ENCODE measurements at places on chromosomes 1 and 21.

DNA sequence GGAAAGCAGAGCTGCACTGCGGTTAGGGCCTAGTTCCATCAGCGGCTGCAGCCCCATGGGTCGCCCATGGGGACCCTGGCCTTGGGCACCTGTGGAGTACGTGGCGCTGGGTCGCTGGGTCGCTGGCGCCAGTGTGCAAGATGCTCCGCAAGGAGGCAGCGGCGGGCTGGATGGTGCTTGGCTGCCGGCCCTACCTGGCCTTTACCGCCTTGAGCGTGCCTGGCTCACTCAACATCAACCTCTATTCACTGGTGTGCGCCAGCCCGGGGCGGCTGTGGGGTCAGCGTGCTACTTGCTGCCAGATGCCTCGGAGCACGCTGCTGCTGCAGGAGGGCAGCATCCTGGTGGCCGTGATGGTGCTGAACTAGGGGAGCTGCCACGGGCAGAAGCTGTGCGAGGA, 85.1 kb upstream of the RHOU start:
- no peak for DNase-seq

- DNase-seq = no peak
These were observed 3.0 kb downstream of the F11R start for GRCh38 chr1:161017756-161018630.

DNA sequence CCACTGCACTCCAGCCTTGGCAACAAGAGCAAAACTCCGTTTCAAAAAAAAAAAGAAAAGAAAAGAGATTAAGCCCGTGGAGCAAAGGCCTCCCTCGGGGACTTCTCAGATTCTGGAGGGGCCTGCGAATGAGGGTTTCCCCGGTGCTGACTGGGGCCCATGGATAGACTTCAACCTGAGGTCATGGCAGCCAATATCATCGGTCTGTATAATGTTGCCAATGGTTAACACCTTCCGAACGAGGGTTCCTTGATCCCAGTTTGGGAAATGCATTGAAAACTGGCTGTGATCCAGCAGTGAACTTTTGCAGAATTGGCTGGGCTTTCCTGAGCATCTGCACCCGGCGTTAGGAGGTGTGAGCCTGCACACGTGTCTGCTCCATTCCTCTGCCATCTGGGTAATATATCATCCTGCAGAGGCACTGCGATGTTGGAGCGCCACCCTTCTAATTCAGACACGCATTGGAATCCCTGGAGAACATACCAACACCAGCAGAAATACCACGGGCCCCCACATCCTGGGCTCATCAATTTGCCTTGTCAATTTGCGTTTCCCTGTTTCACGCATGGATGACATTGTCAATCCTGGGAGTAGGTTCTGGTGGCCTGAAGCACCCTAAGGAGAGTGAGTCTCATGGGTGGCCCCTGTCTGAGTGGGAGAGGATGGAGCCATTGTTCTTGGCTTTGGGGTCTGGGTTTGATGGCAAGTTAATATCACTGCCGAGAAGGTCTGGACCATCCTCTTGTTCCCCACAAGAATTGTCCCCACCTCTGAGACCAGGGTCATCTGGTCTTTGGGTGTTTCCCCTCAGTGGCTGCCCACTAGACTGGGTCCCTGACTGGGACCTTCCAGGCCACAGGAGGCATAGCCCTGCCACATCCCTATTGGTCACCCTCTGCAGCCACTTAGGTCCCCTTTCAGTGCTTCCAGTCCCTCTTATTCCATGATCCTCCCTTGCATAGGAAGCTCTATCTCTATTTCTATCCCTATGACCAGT, 441.0 kb downstream of the PTPRU start:
- no peak for DNase-seq

DNA sequence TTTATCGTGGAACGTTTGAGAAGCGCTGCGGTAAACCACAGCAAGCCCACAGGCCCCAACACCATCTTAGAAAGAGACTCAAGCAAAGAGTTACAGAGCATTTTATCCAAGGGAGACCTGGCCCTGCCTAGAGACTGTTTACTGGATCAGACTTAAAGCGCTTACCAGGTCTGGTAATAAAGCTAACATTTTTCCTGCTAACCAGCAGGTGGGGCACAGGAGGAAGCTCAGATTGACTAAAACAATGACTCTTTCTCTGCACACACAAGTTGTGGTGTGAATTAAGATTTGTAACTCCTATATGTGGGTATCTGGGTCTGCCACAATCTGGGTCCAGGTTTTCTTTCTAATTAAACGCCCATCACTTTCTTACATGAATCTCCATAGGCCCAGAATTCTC, 136.5 kb upstream of the ETS2 start:
- DNase-seq = peak; percentile 37

- DNase-seq = no peak
These were observed 56.6 kb upstream of the C1orf174 start for GRCh38 chr1:3956527-3957170.

- no peak for DNase-seq
These were observed 83.7 kb downstream of the ZSWIM5 start for GRCh38 chr1:45122724-45123123.

DNA sequence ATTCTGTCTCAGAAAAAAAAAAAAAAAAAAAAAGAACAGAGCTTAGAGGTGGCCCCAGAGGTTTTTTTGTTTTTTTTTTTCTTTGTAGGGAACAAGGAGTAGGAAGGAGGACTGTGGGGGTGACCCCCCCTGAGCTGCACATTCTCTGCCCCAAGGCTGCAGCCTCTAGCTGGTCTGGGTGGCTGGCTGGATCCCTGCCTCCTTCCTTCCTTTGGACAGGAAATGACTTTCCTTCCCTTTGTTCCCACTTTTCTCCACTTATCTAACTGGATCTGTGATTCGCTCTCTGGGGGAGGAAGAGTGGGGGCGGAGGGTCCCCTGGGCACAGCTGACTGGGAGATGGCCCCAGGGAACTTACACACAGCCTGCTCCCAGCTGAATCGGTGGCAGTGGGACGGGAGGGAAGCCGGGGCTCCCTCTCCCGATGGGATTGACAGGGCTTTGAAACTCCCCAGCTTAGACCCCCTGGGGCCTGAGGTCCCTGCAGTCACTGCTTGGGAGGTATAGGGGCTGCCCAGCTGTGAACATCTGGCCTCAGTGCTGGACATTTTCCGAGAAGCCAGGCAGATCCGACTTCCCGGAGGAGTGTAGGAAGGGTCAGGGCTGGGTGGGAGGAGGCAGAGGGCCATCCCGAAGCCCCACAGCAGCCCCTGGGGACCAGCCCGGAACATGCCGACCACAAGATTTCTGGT, 2.1 kb downstream of the FBLIM1 start:
- DNase-seq = peak; percentile 90

GRCh38 chr1:230891413-230891812, 23.1 kb upstream of the C1orf198 start:
- DNase-seq = no peak

GRCh38 chr1:1069056-1069710, 4.9 kb downstream of the RNF223 start:
- peak; percentile 53 for DNase-seq

GRCh38 chr1:58363585-58363984, 182.9 kb downstream of the OMA1 start:
- no peak for DNase-seq

DNA sequence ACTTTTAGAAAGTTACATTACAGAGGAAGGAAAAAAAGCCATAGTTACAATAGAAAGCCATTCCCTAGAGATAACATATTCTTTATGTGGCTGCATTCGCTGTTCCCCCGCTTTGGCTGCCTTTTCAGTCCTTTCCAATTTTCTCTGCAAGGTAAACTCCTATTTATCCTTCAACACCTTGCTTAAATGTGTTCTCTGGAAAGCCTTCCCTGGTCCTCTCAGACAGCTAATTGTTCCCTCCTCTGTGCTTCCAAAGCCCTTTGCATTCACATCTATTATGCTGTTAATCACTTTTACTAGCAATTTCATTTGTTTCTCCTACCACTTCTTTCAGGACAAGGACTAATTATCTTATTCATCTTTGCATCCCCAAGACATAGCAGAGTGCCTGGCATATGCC, 1.6 kb downstream of the PHC2 start:
- no peak for DNase-seq

- no peak for DNase-seq
These were observed 46.4 kb upstream of the TMEM51 start for GRCh38 chr1:15107058-15107687.

GRCh38 chr1:157819896-157820295, at the start of gene FCRL1:
Gene FCRL1 (minus strand): TSS chr1:157820120. CDS start chr1:157820037, 83 bp downstream.
- DNase-seq = no peak

GRCh38 chr1:37041483-37041882, 7.2 kb upstream of the GRIK3 start:
- DNase-seq = no peak

GRCh38 chr1:61087571-61087970, 5.2 kb downstream of the NFIA start:
- DNase-seq = no peak

DNA sequence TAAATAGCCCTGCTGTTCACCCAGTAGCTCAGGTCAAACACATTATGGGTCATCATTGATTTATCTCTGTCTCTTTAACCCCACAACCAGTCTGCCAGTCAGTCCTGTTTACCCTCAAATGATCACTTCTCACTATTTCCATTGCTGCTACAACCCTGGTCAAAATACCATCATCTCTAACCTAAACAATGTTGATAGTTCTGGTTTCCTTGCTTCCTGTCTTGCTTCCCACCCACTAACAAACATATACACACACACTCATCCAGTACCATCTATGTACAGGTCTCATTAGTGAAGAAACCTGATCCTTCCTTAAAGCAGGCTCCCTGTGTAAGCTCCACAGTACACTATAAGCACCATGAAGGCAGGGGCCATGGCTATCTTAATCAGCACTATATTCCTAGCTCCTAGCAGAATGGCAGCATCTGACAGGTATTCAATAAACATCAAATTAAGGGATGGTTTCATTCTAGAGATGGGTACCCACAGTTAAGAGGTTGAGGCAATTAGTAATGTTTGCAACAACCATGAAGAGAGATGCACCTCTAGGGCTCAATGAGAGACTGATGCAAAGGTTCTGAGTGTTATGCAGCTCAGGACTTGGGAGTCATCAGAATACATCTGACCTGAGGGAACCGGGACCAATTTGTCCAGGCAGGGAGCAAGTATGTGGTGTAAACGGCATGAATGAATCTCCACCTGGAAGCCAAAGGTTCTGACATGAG, 10.0 kb upstream of the TGFBR3 start:
- peak; percentile 63 for DNase-seq

GRCh38 chr1:87759421-87760087, 430.9 kb downstream of the LMO4 start:
- no peak for DNase-seq

DNA sequence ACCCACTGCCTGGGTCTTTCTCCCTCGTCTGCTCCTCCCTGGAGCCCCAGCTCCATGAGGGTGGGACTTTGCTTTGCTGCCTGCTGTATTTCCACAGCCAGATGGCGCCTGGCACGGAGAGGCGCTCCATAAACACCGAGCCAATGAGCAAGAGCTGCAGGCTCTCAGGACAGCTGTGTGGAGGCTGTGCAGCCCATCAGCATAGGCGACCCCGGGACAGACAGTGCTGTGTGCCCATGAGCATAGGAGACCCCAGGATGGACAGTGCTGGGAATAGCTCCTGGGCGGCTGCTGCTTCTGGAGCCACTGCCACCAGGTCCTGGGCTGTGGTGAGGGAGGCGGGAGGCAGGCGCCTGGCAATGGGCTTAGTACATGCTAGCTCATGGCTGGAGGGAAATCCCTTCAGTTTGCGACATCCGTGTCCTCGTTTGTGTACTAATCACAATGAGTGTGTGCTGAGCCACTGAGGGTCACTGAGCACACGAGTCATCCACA, 29.2 kb downstream of the CEP104 start:
- DNase-seq = peak; percentile 11

- DNase-seq = no peak
These were observed 15.0 kb upstream of the LRP8 start for GRCh38 chr1:53342735-53343470.

DNA sequence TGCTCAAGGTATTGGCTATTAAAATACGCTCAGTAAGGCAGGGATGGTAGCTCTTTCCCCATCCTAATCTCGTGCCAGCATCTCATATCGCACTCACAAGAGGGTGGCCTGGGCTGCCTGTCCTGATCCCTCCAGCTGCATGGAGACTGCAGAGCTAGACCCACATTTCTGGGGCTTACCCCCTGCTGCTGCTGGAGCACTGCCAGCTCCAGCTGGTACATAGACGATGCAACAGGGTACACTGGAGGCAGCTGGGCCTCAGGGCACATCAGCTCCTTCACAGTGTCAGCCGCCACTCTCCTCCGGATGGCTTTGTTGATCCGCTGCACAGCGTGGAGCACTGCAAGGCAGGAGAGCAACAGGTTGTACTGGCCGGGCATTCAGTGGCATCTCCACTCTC, 16.0 kb downstream of the IQGAP3 start:
- DNase-seq = no peak

GRCh38 chr1:221907166-221907932, 165.5 kb upstream of the DUSP10 start:
- no peak for DNase-seq

DNA sequence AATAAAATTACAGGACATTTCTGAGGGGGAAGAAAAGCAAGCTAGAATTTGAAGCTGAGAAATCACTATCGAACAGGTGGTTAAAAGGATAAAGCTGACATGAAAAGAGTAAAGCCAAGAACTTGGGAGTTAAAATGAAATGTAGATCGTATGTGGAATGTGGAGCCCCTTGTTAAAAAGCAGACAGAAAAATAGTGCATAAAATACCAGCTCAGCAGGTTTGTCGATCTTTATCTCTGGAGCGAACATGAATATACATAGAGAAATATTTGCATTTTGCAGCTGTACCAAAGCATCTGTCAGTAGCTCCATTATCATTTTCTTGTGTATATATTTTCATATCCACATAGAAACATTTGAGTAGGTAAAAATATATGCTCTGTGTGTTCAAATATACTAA, 73.6 kb upstream of the CDC42BPA start:
- no peak for DNase-seq

- peak; percentile 32 for DNase-seq
These were observed 61.6 kb downstream of the ZBTB18 start for GRCh38 chr1:244112636-244113035.

DNA sequence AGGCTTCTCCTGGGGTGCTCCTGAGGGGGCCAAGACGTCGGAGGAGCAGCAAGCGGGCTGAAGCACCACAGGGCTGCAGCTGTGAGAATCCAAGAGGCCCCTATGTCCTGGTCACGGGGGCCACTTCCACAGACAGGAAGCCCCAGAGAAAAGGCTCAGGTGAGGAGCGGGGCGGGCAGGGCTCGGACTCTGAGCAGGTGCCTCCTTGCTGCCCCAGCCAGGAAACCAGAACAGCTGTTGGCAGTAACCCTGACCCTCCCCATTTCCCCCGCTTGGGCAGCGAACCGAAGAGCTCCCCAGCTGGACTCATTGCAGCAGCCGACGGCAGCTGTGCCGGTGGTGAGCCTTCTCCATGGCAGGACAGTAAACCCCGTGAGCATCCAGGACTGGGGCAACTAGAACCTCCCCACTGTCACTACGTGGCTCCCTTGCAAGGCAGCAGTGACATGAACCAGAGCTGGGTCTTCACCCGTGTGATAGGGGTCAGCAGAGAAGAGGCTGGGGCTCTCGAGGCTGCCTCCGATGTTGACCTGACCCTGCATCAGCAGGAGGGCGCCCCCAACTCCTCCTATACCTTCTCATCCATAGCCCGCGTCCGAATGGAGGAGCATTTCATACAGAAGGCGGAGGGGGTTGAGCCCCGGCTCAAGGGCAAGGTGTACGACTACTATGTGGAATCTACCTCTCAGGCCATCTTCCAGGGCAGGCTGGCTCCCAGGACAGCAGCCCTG, 625 bp downstream of the KLHDC7A start:
- no peak for DNase-seq
